ENCODE measurements at places on chromosomes 16 and 17.

GRCh38 chr16:4556580-4556979 is 440 bp downstream of the C16orf96 start:
- no peak for DNase-seq

- DNase-seq: peak; percentile 47
Measured at GRCh38 chr16:719815-720446, 1.0 kb upstream of the ANTKMT start.

- DNase-seq: no peak
Measured at GRCh38 chr17:57881143-57881542, 31.3 kb upstream of the MRPS23 start.

DNA sequence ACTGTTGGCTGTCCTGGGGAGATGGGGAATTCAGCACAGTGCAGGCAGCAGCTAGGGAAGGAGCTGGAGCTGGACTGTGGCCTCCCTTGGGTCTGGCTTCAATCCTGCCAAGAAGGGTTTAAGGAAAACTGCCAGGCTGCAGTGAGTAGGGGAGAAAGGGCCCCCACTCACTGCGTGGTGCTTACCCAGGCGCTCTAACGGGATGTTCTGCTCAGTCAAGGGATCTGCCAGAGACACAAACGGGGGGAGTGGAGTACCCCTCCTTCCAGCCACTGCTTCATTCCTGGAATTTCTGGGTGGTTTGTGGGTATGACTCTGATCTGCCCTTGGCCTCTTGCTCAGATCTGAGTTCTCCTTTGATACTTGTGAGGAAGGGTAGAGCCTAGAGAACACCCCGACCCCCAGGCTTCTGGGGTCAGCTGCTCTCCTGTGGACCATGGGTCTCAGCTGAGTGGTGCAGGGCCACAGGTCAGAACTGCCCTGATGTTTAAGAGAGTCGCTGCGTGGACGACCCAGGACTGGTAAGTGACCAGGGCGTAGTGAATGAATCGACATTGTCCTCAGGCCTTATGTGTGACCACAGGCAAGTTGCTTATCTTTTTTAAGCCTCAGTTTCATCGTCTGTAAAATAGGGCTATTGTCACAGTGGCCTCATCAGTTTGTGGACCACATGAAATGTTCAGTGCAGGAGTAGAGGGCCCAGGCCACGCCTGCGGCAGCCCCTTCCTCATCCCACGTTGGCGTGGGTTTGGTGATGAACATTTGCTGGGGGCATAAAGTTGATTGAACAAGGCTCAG is 9.6 kb downstream of the CRISPLD2 start:
- no peak for DNase-seq

Data from OCI-M1 (cell line).